ENCODE measurements at places on chromosomes 4 and X.

GRCh38 chr4:116881077-116881476, 204.3 kb downstream of the TRAM1L1 start:
- no peak for DNase-seq

DNA sequence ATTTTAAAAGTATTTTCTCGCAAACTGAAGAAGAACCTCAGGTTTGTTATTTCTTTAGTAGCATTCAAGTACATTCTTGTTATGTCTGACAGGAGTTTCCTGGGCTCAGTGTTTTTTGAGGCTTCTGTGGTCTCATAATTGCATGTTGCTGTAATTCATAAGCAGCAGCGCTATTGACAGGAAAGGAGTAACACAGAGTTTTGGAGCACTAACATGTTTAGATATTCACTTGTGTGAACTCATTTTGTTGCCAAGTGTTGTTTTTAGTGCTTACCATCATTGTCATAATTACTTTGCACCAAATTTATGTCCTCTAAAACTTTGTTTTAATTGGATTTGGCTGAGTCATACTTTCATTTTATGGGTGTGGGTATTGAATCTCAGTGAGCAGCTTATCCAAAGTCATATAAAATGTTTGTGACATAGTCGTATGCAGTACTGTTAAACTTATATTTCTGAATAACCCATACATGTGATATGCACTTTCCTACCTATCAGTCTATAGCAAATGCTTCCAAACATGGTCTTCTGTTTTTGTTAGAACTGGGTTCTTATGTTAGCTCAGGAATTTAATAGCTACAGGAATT, 358.7 kb upstream of the CTSO start:
- DNase-seq: peak; percentile 66

GRCh38 chrX:69072486-69073006, 92.7 kb downstream of the PJA1 start:
- DNase-seq: no peak

DNA sequence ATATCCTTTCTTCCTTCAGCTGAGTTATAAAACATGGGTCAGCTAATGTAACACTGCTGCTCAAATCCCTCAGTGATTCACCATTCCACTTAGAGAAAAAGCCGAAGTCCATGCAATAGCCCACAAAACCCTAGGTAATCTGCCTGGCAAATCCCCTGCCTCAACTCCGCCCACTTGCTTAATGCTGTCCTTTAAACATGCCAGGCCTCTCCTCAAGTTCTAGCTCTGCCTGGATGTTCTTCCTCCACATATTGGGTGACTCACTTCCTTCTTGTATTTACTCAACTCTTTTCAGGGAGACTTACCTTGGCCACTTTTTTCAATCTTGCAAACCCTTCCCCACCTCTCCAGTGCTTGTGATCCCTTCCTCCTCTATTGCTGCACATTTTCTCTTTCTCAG, 89.8 kb downstream of the EMCN start:
- DNase-seq: peak; percentile 58

- no peak for DNase-seq
Measured at GRCh38 chr4:124037236-124037635, 640.6 kb downstream of the SPRY1 start.

DNA sequence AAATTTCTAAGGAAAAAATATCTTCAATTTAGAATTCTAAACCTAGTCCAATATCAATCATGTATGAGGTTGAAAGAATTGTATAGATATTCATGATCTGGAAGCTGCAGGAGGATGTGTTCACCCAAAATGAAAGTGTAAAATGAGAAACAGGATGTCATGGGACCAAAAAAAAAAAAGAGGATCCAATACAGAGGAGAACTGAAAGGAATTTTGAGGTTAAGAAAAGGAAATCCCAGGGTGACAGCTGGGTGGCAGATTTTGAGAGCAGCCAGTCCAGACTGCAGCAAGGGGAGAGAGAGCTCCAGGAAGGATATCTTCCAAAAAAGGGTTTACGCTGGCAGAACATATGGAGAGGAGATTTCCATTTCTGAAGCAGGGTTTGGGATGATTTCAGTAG, 38.9 kb downstream of the TLR10 start:
- peak; percentile 82 for DNase-seq

- DNase-seq: peak; percentile 40
Measured at GRCh38 chr4:92305148-92305877, 1.5 kb downstream of the GRID2 start.

GRCh38 chrX:22053481-22053880, 21.4 kb downstream of the PHEX start:
- DNase-seq: peak; percentile 3

- no peak for DNase-seq
Measured at GRCh38 chrX:21946925-21947641, 6.6 kb downstream of the SMS start.

DNA sequence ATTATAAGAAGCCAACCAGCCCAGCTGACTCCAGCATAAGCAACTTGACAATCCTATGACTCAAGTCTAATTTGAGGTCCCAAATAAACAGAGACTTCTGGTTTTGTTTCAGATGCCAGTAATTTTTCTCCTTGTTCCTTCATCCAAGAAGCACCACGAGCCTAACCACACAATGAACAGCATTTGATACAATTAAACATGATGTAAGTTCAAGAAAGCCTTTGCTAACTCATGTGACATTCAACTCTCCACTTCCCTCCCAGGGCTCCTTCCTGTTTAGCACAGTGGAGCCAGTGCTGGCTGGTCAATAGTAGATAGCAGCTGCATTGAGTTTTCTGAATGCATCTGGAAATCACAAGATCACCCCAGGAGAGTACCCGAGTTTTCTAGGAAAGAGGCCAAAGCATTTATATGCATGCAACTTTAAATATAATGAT, 206.3 kb downstream of the ARHGAP24 start:
- DNase-seq: peak; percentile 97

GRCh38 chr4:120491481-120491880, 424.8 kb upstream of the MAD2L1 start:
- no peak for DNase-seq
